CD4-positive, CD25-positive, alpha-beta regulatory T cell (primary cell): ENCODE measurements at places on chromosomes 5 and 9.

DNA sequence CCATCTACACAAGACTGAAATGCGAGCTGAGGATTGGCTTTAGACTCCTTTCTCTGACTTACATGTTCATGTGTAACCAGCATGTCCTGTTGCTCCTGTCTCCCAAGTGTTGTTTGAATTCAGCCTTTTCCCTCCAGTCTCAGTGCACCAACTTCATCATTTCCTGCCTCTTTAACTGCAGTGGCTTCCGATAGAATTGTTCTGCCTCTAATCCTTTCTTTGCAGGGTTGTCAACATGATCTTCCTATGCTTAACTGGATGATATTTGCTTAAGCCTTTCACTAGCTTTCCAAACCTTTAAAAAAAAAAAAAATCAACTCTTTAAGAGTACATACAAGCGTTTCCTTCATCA lies 6.7 kb upstream of the FYB1 start:
- no peak for DNase-seq

DNA sequence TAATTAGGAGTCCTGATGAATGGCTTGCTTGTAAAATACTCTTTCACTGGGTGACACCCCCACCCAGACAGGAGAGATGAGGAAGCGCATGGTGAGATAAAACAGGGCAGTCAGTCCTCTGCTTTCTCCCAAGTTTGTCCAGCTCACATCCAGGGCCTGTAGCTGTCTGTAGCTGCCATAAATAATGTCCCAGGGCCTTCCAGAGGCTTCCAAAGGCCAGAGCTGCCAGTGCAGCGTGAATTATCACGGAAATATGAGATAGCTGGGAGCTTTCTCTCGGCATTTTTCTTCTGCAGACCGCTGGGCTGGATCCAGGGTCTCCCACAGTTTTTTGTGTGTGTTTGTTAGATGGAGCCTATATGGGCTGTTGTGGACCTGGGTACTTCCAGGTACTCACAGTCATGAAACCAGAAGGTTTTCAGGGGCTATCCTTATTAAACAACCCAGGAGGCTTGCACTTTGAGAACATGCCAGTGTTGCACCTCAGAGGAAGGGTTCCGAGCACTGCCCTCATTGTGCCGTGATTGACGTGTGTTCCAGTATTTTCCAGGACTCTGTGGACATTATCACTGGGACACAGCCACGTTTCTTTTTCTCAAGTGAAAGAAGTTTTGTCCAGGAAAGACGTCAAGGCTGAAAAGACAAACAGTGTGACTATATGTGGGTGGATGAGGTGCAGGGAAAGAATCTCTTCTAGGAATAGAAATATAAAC lies 117.5 kb downstream of the FGF1 start:
- DNase-seq: no peak

- DNase-seq: no peak
Measured at GRCh38 chr5:570886-571285, 41.3 kb upstream of the CEP72 start.

GRCh38 chr5:78698191-78698791 lies 49.7 kb upstream of the LHFPL2 start:
- DNase-seq: no peak

- DNase-seq: no peak
Measured at GRCh38 chr9:136508729-136509500, 26.1 kb upstream of the SEC16A start.

DNA sequence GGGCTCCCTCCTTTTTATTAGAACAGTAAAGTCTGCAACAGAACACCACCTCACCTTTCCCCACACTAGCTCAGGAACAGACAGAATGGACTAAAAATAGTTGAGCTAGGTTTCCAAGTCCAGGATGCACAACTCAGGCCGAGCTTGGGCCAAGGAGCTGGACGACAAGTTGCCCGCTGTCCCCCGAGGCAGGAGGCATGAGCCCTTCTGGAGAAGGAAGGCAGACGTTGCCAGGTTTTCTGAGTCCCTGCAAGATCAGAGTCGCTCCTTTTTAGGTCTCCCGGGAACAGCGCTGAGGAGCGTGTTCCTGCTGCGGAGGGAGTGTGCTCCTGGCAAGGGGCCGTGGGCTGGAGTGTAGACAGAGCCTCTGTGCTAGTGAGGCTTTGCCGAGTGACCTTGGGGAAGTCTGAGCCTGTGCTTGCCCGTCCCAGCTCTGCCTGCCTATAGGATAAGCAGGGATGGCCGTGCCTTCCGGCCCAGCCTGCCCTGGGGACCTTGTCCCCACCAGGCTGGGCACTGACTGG lies 121.6 kb downstream of the WNK2 start:
- no peak for DNase-seq

- no peak for DNase-seq
Measured at GRCh38 chr5:135059000-135059923, 25.2 kb upstream of the PITX1 start.

DNA sequence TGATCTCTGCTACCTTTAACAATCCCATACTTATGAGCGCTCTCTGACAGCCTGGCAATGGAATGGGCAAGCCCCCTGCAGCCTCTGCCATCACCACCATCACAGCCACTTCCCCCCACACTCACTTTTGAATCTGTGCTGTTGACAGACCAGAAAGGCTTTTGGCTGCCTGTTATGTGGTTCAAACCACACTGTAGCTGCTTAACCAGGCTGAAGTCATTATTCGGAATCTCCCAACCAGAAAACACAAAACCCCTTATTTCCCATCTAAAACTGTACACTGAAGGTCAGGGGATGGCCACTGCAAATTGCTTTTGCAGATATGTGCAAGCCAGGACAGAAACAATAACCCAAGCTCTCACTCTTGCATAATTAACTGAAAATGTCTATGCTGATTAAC lies 35.8 kb downstream of the PTCH1 start:
- no peak for DNase-seq

GRCh38 chr5:90899014-90899604 lies 340.5 kb downstream of the ADGRV1 start:
- DNase-seq: no peak

DNA sequence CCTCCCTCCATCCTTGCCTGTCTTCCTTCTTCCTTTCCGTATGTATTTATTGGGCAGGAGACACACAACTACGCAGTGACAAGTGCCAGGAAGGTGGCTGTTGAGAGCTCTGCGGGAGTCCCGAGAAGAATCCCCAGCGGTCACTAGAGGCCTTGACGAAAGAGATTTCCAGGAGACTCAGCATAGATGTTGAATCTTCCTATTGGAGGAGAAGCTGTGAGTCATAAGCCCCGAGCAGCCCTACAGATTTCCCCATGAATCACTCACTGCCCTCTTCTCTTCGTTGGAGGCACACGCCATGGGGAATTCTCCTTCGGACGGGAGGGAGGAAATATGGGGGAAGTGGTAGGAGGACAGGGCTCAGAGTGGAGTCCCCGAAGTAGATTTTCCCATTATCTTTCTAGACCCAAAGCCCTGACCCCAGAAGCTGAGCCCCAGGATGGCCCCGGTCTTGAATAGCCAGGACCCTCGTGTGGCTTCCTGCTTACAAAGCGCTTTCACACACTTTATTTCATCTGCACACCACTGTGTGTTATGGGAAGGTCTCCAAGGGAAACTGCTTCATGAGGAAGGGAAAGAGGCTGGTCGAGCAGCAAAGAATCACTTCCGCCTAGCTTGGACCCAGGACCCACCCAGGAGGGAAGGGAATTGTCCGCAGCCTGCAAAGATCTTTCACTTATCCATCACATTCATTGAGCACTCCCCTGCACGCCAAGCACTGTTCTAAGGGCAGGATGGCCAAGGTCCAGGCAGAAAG lies 12.7 kb downstream of the DUSP1 start:
- no peak for DNase-seq

GRCh38 chr5:145568581-145568980 lies 266.6 kb downstream of the PRELID2 start:
- no peak for DNase-seq

DNA sequence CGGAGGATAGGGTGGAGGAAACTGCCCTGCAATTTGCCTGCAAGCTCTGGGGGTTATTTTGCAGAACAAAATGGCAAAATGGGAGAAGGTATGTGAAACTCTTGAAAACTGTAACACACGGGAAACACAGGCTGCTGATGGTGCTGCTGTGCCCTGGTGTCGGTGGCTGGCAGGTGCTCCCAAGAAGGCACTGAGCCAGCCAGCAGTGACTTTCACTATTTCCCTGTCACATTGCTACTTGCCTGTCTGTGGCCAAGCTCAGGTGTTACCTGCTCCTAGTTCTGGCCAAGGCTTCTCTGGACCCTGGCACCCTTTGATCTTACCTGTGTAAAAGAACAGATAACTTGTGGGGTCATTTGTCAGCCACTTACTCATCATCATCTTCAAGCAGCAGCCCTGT lies 102.2 kb downstream of the CMYA5 start:
- DNase-seq: no peak

- DNase-seq: no peak
Measured at GRCh38 chr5:6019612-6020011, 358.7 kb downstream of the MED10 start.

DNA sequence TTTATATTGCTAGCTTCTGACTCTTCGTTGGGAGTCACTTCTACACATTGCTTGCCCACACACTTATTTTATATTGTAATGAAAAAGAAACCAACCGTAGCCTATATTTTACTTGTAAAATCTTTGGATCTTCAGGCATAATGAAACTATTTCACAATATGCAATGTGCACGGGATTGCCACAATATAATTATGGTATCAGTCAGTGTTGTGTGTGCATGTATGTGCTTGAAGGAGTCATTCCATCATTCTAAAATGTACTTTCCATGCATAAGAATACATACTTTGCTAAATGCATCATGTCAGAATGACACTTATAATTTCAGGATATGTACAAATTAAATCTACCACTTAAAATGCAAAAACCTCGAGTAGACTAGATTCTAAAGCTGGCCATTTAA lies 64.0 kb upstream of the TLE4 start:
- DNase-seq: no peak

- DNase-seq: no peak
Measured at GRCh38 chr5:124342027-124342471, 404.4 kb downstream of the ZNF608 start.

GRCh38 chr9:27967210-27967609 lies 393.9 kb upstream of the C9orf72 start:
- DNase-seq: no peak

DNA sequence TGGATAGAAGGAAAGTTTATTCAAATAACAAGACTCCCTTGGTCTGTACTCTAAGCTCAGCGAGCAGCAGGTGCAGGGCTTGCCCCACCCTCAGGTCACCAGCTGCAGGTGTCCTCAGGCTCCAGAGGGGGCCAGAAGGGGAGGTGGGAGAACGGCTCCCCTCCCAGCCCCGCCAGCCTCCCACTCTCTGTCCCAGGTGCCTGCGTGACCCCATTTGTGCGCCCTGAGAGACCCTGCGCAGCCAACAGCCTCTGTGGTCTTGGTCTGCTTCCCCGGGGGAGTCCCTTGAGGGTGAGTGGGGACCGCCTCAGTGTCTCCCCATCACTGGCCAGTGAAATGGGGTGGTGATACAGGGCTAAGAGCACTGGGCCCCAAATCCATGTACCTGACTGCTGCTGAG lies 62.3 kb upstream of the STXBP1 start:
- no peak for DNase-seq

- DNase-seq: no peak
Measured at GRCh38 chr9:135592331-135592590, 30.7 kb downstream of the PAEP start.
